ENCODE measurements at places on chromosomes 5 and 9.

GRCh38 chr9:122820490-122820845 lies 7.9 kb downstream of the PDCL start:
- DNase-seq, result no peak

GRCh38 chr9:110897943-110898342 lies 140.3 kb downstream of the LPAR1 start:
- no peak for DNase-seq

- no peak for DNase-seq
These were observed 50.1 kb downstream of the JAKMIP2 start for GRCh38 chr5:147732291-147732883.

DNA sequence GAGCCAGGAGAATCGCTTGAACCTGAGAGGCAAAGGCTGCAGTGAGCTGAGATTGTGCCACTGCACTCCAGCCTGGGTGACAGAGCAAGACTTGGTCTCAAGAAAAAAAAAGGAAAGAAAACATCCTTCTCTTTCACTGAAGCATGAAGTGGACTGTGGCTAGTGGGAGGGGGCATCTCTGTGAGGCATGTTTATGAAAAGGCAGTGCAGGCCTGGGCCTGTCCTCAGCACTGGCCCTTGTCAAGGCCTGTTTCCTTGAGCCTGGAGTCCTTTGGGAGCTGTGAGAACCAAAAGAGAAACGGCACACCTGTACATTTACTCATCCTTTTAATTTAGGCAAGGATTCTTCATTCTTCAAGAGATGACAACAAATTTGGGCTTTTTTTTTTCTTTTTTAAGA lies 18.3 kb upstream of the FUBP3 start:
- DNase-seq, result no peak

DNA sequence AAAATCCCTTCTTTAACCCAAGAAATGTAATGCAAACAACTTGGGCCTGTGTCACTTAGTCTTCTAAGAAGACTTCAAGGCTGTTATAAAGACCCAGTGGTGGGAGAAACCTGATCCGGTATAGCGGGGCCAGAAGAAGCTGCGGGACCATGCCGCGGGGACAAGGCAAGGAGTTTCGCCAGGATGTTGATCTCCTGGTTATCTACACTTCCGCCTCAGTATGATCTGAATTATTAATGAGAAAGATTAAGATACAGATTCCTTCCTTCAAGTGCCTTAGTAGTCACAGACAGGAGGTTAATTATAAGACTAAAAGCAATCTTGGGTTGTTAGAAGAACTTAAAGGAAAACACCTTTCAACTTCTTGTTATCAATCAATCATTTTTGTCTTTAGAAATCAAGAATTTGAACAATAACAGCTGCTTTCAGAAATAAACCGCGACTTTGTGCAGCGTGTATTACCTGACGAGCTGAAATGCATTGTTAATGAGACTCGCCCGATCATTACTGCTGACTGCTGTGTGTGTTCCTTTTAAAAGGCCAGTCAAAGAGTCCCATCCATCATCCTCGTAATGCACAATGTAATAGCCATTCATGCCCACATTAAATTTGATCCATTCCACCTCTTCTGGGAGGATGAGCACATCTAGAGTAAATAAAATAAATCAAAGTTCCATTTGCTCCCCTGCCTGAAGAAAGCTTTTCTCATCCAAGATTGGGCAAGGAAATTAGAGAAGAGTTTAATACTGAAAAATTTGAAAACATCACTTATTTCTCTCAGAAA lies 22.2 kb downstream of the ERAP1 start:
- no peak for DNase-seq

DNA sequence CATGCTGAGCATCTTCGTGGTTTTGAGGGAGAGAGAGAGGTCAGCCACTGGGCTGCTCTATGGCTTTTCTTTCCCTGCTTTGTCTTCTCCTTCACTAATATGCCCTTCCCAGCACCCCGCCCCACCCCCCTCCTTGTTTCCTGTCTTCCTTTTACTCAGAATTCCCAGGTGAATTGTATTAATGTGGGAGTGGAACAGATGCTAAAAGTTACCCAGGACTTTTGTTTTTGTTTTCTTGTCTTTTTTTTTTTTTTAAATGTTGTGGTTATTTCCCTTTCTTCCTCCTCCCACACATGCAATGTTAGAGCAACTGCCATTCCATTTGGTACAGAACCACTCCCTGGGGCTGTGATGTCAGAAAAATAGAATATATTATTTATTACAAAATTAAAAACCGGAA lies 442.7 kb upstream of the CD180 start:
- DNase-seq, result no peak

GRCh38 chr9:129933185-129934040 lies 98.2 kb downstream of the USP20 start:
- DNase-seq, result no peak

- DNase-seq, result no peak
These were observed 10.6 kb upstream of the SLC25A48 start for GRCh38 chr5:135823881-135824280.
